NCI-H774 (cell line): ENCODE measurements at places on chromosomes 7 and 10.

DNA sequence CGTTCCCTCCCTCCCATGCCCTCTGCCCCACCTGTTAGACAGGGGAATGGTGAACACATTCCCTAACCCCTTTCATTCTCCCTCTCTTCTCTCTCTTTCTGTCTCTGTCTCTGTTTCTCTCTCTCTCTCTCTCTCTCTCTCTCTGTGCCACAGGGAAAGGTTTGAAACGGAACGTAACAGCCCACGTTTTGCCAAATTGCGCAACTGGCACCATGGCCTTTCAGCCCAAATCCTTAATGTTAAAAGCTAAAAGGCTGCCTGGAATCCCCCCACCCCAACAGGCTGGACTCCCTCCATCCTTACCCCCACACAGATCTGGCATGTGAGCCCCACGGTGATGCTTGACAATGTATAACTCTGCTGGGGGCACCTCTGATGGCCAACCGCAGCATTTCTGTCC, 30.8 kb downstream of the LDB3 start:
- DNase-seq: no peak

- DNase-seq: no peak
These were observed 50.1 kb upstream of the IFRD1 start for GRCh38 chr7:112400141-112400540.

DNA sequence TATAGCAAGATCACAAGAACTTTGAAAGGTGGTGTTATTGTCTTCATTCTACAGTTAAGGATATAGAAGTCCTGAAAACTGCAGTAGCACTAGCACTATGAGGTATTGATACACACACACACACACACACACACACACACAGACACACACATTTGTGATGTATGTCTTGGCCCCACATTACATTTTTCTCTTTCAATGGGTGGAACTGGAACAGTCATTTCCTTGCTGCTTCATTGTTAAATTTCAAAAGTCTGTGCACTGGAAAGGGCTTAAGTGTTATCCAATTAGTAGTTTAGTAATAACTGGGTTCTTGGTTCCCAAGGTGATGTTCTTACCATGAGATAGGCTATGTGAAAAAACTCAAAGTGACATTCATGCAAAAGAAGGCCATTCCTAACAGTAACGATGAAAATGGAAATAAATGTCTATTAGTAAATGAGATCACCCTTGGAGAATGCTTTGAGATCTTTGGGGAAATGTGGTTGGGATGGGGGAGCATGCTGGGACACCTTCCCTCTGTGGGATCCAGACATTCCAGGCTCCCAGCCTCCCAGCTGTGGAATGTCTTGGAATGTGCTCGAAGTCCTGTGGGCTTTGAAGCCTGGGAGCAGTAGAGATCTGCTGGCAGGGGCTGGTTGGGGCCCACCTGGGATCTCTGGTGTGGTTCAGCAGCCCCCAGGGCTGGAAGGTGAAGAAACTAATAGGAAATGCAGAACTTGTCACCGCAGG, 37.4 kb upstream of the CALD1 start:
- no peak for DNase-seq

- DNase-seq: no peak
These were observed 45.7 kb downstream of the PAPSS2 start for GRCh38 chr10:87705339-87705738.

- no peak for DNase-seq
These were observed 46.7 kb upstream of the PLCE1 start for GRCh38 chr10:93947055-93947454.

DNA sequence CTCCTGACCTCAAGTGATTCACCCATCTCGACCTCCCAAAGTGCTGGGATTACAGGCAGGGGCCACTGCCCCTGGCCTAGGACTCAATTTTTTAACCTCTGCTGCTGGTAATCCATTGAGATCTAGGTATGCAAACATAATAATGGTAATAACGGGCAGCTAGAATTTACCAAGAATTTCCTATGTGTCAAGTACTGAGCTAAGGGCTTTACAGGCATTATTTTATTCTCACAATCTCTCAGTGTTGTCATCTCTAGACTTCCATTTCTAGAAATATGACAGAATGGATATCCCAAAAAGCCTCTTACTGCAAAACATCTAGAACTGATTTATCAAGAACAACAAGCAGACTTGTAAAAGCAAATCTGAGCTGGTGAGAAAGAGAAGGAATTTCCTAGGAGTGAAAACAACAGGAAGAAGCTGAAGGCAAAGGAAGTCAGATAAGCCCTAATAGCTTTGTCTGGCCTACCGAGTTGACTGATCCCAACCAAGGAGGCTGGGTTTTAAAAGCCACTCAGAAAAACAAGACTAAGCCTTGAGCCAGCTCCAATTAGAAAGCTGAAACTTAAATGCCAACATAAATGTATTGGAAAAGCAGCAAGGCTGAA, 70.6 kb downstream of the CCDC71L start:
- no peak for DNase-seq

DNA sequence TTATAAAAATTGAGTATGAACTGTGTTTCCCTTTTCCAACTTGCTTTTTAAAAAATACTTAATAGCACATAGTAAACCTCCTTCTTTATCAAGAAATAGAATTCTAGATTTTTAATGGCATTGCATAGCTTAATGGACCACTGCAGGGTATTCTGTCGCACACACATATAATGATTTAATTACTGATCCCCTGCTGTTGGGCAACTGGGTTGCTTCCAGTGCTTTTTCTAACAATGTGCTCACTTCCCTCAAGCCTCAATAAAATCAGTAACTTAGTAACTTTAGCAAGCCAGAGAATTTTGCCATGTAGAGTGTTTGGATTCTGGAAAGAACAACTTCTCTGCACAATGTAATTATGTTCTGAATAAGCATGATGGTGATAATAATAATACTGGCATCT, 49.1 kb upstream of the PDLIM1 start:
- DNase-seq: no peak

DNA sequence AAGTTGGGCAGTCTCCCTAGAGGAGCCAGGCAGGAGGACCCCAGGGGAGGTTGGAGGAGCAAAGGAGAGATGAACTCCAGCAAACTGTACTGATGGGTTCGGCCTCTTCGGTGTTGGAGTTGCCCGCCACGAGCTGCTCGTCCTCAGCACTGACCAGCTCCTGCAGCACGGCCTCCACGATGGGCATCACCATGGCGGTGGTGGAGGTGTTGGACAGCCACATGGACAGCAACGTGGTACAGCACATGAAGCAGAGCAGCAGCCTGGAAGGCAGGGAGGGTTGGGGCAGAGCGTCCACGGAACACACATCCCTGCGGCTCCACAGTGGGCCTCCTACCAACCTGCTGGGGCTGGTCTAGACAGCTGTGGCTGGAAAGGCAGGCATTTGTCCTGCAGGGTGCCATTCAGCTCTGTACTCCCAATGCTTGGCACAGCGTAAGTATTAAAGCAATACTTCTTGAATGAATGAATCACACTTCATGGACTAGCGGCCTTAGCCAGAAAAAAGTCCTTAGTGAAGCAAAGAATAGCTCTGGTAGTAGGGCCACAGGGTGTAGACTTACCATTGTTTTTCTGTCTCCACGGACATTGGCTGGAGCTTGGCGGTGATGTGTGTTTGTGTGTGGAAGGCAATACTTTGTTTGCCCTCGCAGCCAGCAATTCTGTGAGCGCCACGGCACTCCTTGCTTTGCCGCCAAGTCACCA, 21.8 kb downstream of the SLC13A4 start:
- DNase-seq: no peak

DNA sequence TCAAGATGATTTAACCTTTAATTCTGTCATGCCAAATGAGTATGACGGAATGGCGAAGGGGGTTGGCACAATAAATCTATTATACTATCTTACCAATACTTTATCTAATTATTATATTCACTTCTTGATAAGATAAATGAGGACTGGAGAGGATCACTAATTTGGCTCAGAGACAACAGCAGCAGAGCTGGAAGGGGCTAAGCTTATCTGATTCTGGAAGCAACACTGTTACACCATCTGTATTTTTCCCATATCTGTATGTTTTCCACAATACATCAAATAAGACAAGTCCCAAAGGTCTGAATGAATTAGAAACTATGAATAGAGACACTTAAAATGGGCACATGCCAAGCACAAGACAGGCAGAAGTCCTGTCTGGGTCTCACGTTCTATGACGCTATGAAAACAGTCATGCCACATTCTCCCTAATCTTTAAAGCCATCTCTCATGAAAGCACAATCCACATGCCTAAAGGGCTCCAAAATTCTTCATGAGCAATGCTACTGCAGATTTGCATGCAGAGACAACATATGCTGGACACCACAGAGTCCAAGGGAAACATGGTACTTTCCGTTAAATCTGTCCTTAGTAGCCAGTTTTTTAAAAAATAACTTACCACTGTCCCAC, 88.3 kb downstream of the SLC25A13 start:
- no peak for DNase-seq

- no peak for DNase-seq
These were observed 59.4 kb downstream of the POM121L12 start for GRCh38 chr7:53094827-53095226.

DNA sequence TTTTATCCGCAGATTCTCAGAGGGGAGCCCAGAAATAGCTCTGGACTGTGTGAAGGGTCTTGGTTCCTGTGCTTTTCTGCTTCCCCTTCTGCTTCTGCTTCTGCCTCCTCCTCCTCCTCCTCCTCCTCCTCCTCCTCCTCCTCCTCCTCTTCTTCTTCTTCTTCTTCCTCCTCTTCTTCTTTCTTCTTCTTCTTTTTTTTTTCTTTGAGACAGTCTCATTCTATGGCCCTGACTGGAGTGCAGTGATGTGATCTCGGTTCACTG, 11.6 kb downstream of the PDZD7 start:
- no peak for DNase-seq

GRCh38 chr10:126104767-126105166, 208.4 kb downstream of the FANK1 start:
- no peak for DNase-seq

DNA sequence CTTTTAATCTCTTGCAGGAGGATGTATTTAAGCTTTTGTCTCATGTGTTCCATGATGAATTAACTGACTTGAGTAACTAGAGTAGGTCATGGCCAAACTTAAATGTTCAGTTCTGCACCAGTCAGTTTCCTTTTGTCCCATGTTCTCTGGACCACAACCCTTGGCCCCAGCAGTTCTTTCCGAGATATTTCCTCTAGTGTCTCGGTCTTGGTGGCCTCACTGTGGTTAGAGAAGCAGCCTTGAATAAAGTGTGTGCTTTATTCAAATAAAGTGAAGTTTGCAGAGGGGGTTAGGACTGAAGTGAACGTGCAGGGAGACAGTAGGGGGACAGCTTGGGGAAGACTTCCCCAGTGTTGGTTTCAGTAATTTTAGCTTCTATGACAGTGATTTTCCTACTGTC, 9.3 kb downstream of the ZNF212 start:
- no peak for DNase-seq

DNA sequence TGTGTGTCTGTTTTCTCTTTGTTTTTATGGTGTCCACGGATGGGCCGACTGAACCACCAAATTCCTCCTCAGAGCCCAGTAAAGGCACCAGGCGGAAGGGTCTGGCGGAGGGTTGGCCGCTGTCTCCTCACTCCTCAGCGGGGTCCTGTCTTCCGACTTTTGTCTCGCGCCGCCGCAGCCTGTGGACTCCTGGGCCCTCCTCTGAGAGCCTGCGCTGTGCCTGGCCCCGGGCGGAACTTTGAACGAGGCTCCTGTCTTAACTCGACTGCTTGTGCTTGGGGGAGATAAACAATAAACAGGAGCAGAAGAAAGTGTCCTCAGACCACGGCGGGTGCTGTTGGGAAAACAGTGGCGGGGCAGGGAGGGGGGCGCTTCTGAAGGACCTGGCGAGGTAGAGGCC, 2.2 kb upstream of the FAM20C start:
- no peak for DNase-seq

- no peak for DNase-seq
These were observed 51.2 kb upstream of the SORCS1 start for GRCh38 chr10:107215681-107216080.

DNA sequence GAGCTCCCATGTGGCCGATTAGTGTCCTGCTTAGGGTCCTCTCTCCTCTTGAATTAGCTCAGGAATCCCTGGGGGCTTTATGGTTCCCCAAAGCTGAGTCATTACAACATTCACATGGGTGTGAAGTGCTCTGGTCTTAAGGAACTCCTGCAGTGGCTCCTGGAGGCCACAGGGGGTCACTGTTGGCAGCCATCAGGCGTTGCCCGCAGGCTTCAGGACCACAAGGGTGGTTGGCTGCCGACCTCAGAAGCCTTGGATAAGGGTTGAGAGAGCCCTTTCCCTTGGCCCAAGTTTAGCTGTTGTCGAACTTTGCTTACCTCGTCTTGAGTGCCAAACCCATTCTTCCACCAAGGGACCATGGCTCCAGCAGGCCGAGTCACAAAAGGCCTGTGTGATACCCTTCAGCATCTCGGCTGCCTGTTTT, 61.7 kb downstream of the SH2D4B start:
- no peak for DNase-seq

DNA sequence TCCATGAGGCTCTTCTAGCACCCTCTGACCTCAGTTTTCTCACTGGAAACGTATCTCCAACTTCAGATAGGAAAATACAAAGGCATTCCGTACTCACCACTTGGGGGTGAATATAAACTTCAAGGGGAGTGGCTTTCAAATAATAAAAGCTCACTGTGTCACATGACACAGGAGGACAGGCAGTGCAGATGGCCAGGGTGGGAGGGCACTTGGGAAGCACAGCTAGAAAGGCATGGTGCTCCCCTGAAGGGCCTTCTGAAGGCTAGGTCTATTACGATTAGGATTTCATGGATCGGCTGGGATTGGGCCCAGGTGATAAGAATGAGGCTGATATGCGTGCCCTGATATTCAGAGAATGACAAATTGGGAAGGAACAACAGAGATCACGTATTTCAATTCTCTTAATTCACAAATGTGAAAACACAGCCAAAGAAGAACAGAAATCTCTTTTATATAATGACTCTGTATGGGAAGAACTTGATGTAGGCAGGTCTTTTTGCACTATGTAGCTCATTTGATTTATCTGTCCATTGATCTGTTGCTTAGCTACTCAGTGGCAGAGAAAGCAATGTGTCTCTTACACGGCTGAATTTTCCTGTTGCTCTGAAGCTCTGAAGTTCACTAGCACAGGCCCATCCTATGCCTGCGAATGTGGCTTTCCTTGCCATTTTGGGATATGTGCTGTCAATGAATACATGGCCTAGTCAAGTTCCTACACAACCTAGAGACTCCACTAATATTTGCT, 83.0 kb downstream of the BEND7 start:
- DNase-seq: no peak

DNA sequence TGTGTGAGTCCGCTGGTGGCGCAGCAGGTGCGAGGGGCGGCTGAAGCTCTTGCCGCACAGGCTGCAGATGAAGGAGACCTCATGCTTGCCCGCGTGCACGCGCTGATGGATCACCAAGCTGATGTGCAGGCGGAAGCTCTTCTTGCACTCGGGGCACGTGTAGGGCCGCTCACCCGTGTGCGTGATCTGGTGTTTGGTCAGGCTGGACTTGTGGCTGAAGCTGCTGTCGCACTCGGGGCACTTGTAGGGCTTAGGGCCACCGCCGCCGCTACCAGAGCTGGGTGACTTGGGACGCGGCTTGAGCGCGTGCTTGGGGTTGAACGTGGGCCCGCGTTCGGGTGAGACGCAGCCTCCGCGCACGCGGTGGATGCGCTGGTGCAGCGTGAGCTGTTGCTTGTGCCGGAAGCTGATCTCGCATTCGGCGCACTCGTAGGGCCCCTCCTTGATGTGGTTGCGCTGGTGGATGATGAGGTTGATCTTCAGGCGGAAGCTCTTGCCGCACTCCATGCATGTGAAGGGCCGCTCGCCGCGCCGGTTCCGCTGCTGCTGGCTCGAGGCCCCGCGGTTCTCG, 28.7 kb downstream of the ZNF777 start:
- DNase-seq: no peak
